Activated T-cell treated with anti-CD3 and anti-CD28 coated beads, Interleukin-2, amount 50 U/mL, for 24 hours (primary cell): ENCODE measurements at places on chromosomes 7 and 10.

DNA sequence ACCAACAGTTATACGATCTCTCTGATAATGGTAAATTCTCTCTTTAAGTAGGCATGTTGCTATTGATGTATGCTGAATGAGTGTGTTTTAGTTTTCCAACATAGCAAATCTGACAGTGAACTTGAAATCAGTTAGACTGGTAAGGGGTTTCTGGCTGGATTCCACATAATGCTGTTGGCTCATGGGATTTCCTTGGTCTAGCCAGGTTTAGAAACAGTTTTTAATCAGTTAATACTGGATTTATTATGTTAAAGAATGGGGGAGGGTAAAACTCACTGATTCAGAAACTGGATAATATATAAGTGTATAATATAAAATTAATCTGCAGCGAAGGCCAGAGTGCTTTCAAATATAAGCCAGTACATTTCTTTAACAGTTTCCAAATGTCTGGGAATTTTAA lies 55.6 kb downstream of the PCDH15 start:
- no peak overlapping the region for H3K4me3 ChIP-seq
- H3K27ac ChIP-seq = no peak overlapping the region
- DNase-seq = no peak

GRCh38 chr7:16431646-16432424 lies 10.5 kb upstream of the CRPPA start:
- H3K4me1 ChIP-seq = no peaks in the 10 kb centered on the region
- H3K36me3 ChIP-seq = no peaks in the 10 kb centered on the region
- H3K27ac ChIP-seq = no peak overlapping the region
- DNase-seq = no peak

- H3K4me1 ChIP-seq = peaks cover 29% of the 10 kb centered on the region
- H3K27ac ChIP-seq = no peak overlapping the region
- H3K27me3 ChIP-seq = no peaks in the 10 kb centered on the region
- DNase-seq = no peak
- H3K4me3 ChIP-seq = no peak overlapping the region
These were observed 46.7 kb downstream of the PALS2 start for GRCh38 chr7:24619978-24620377.

DNA sequence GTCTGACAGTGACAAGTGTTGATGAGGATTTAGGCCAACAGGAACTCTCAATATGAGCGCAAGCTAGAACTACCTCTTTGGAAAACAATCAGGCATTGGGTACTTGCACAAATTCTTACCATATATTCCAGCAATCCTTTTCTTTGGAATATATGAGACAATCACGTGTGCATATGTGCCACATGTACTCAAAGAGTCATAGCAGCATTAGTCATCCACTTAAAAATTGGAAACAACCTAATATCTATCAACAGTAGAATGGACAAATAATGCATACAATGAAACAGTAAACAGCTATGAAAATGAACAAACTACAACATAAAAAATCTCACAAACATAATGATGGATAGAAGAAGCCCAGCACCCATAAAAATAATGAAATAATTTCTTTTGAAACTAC lies 179.7 kb downstream of the GLI3 start:
- H3K4me3 ChIP-seq = no peak overlapping the region
- H3K27me3 ChIP-seq = peaks cover 2% of the 10 kb centered on the region

GRCh38 chr7:23247603-23248335 lies 1.2 kb downstream of the GPNMB start:
- H3K36me3 ChIP-seq = no peaks in the 10 kb centered on the region
- no peak overlapping the region for H3K27ac ChIP-seq

GRCh38 chr10:27687743-27688142 lies 57.9 kb downstream of the MKX start:
- H3K27me3 ChIP-seq = peaks cover 20% of the 10 kb centered on the region
- H3K4me1 ChIP-seq = no peaks in the 10 kb centered on the region
- H3K36me3 ChIP-seq = no peaks in the 10 kb centered on the region
- H3K4me3 ChIP-seq = no peak overlapping the region
- no peak for DNase-seq
- H3K27ac ChIP-seq = no peak overlapping the region

DNA sequence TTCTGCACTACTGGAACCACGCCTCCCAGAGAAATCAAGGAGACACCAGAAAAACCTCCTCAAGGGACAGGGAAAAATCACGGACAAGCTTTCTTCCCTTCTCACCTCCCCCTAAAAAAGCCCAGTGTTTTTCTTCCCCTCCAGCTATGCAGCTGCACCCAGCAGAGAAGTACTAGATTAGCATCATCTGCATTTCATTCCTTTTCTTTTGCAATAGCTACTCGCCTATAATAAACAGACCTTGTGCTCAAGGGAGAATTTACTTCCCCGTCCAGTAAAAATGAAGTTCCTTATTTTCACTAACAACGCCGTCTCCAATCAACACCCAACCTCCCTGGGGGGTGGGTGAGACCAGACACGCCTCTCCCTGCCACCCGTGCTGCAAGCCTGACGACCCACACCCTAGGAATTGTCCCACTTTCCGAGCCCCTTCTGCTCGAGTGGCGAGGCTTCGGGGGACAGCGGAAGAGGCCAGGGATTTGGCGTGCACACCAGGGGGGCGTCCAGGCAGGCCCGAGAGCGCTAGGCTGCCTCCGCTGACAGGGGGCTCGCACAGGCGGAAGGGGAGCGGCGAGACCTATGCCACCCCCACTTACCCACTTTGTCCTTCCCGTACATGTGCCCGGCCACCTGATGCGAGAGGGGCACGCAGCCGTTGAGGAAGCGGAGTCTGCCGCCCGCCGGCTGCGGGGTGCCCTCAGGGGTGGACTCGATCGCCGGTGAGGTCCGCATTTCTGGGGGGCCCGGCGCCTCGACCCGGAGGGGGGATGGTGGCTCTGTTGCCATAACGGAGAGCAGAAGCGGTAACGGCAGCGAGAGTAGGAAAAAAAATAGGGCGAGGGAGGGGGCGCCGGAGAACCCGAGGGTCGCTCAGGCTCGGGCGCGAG lies 625 bp downstream of the IPMK start:
- H3K4me1 ChIP-seq = peaks cover 54% of the 10 kb centered on the region
- H3K27me3 ChIP-seq = no peaks in the 10 kb centered on the region
- peaks cover 29% of the 10 kb centered on the region for H3K36me3 ChIP-seq
- peak overlapping the region; percentile 95 for H3K4me3 ChIP-seq
- DNase-seq = peak; percentile 62

GRCh38 chr10:79926037-79926436 lies 22.9 kb downstream of the SFTPD start:
- peaks cover 12% of the 10 kb centered on the region for H3K4me1 ChIP-seq
- no peak overlapping the region for H3K4me3 ChIP-seq
- peaks cover 17% of the 10 kb centered on the region for H3K27me3 ChIP-seq
- no peak overlapping the region for H3K27ac ChIP-seq
- no peak for DNase-seq
- no peaks in the 10 kb centered on the region for H3K36me3 ChIP-seq

GRCh38 chr10:127887541-127888415 lies 5.0 kb downstream of the CLRN3 start:
- peaks cover 10% of the 10 kb centered on the region for H3K27me3 ChIP-seq
- H3K4me3 ChIP-seq = no peak overlapping the region
- H3K4me1 ChIP-seq = peaks cover 5% of the 10 kb centered on the region
- DNase-seq = no peak

- no peaks in the 10 kb centered on the region for H3K36me3 ChIP-seq
- H3K27me3 ChIP-seq = peaks cover 9% of the 10 kb centered on the region
- H3K4me3 ChIP-seq = no peak overlapping the region
- no peak for DNase-seq
- no peak overlapping the region for H3K27ac ChIP-seq
These were observed 404.7 kb downstream of the ARL4A start for GRCh38 chr7:13091974-13092707.

DNA sequence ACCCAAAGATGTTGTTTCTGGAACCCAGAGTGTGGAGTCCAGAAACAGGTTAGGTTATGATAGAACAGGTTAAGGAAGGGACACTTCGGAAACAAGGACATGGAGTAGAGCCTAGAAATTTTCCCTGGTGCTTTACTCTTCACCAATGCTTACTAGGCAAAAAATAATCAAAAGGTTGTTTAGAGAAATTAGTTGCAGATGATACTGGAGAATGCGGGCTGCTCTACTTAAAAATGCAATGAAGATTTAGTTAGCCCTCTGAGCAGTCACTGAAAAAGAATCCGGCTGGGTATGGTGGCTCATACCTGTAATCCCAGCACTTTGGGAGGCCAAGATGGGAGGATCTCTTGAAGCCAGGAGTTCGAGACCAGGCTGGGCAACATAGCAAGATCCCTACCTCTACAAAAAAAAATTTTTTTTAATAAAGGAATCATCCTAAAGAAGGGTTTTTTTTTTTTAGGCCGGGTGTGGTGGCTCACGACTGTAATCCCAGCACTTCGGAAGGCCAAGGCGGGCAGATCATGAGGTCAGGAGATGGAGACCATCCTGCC lies 3.3 kb upstream of the UBE2H start:
- no peak overlapping the region for H3K4me3 ChIP-seq
- DNase-seq = no peak
- peaks cover 13% of the 10 kb centered on the region for H3K4me1 ChIP-seq
- H3K36me3 ChIP-seq = peaks cover 7% of the 10 kb centered on the region
- no peaks in the 10 kb centered on the region for H3K27me3 ChIP-seq
- H3K27ac ChIP-seq = no peak overlapping the region
